ENCODE measurements at places on chromosomes 2 and 18.

GRCh38 chr2:23249348-23249747 lies 135.6 kb upstream of the KLHL29 start:
- DNase-seq, result no peak

DNA sequence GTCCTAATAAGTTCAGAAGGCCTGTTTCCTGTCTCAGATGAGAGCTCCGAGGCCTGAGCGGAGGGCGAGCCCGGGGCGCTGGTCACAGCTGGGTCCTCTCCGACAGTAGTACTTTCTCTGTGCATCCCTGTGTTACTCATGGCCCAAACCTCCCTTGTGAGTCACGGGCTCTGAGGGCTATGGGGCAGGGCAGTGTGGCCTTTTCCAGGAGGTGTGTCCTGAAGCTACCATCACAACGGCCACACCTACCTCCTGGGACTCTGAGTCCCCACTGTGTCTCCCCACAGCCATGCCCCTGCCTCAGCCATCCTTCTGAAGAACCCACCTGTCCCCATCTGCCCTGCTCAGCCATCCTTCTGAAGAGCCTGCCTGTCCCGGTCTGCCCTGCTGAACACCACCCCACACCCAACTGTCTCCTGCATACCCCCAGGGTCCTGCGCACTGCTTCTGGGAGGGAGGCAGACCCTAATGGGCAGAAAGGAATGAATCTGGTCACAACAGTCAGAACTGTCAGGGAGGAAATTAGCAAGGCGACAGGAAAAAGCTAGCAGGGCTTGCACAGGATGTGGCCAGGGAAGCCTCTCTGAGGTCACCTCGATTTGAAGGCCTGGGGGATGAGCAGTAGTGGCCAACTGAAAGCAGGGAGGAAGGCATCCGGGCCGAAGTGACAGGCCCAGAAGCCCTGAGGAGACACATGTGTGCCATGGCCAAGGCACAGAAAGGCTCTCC lies 145.4 kb upstream of the RIOK3 start:
- DNase-seq, result no peak

GRCh38 chr2:236787885-236788284 lies 218.3 kb downstream of the ACKR3 start:
- no peak for DNase-seq

- DNase-seq, result no peak
Measured at GRCh38 chr2:121877366-121877765, 121.9 kb downstream of the TSN start.

DNA sequence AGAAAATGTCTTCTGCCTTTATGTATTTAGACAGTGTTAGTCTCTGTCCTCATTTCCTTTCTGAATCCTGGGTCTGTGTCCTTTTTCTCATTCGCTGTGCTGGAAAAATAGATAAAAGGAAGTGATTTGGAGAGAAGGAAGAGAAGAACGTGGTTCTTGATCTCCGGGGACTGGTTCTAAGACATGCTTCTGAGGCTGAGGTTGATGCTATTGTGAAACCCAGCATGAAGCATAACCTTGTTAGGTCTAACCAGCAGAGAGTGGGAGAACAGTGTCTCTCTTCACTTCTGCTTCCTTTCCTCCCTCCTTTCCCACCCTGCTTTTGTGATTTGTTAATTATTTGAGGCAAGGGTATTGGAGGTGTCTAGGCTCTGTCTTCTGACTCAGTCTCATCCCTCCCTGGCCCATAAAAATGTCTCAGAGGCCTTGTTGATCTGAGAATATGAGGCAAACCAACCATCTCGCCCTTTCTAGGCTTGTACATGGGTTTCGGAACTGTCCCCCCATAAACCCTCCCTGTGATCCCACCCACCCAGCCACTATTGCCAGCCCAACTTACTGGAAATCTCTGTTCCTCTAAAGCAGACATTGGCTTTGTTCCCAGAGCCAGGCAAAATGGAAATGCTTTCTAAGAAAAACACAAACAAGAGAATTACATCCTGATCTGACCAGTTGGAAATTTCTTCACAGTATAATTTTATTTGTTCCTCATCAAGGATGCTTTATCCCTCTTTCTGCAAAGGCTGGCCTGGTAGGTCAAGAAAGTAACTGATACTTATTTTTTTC lies 360.6 kb upstream of the TNP1 start:
- no peak for DNase-seq

GRCh38 chr2:96847586-96847985 lies 3.8 kb upstream of the ANKRD23 start:
- DNase-seq, result no peak

GRCh38 chr2:203811491-203812221 lies 55.9 kb upstream of the CTLA4 start:
- peak; percentile 15 for DNase-seq

GRCh38 chr2:158734442-158734841 lies 60.7 kb upstream of the DAPL1 start:
- DNase-seq, result no peak

DNA sequence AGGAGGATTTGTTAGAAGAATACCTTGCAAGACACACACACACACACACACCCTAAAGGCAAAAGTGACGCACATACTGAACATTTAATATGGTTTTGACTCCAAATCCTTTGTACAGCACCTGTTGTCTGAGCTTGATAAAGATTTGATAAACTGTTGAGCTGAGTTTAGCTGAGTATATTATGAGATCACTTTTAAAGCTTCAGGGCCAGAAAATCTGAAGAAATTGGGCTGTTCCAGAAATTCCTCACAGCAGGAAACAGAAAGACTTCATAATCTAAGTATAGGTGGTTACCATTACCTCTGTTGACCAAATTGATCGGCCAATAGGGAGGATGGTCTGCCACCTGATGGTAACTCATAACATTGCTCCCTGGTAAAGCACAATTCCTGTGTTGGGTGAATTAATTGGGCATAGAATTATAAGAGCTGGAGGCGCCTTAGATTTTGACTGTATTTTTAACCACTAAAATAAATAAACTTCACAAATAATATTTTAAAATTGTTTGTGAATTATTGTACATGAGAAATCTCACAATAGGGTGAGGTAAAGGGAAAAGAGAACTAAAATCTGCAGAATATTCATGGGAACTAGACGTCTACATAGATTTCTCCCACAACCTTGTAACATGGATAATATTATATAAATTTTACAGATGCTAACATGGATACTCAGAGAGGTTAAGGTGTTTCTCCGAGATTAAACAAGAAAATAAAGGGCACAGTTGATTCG lies 21.8 kb upstream of the RPIA start:
- no peak for DNase-seq

DNA sequence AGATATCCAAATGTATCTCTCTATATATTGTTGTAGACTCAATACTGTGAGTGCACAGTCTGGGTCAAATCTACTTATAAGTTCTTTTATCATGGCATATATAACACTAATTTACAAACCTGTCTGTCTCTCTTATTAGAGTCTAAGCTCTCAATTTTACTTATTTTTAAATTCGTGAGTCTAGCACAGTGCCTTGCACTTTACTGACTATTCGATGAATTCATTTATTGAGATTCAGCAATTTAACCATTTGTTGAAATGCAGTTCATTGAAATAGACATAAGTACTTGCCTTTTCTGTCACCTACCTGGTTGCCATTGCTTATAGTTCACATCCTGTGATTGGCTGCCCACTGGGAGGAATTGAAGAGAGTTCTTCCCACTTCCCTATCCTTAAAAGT lies 10.3 kb upstream of the ALS2 start:
- no peak for DNase-seq

- no peak for DNase-seq
Measured at GRCh38 chr2:112253261-112253815, 1.5 kb downstream of the ZC3H8 start.

DNA sequence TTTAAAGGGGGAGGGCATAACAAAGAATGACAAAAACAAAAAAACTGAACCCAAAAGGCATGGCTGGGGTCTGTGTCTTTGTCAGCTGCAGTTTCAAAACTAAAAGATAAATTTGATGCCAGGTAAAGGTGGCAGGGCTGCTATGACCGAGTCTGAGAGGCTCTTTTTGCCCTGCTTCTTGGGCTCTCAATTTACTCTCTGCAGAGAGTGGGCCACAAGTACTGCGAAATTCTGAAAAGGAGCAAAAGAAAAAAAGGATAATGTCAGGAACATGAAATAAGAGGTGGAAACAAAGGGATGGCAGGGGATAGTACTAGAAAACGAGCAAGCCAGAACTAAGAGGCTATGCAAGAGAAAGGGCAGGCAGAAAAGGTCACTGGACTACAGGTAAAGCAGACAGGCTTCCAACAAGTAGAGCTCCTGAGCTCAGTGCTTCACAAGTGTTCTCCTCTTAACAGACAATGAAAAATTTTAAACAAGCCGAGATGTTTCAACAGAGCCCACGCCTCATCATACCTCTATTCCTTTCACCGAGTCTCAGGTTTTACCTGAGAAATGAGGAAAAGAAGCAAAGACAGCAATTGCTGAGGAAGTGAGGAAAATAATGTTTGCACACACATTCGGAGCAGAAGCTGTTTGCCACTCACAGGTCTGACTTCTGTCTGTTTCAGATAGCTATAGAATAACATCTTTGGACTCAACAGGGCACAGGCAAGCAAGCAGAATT lies 7.3 kb downstream of the IRS1 start:
- no peak for DNase-seq

GRCh38 chr18:607930-608329 lies 11.1 kb downstream of the CLUL1 start:
- DNase-seq, result no peak

GRCh38 chr18:45573514-45573913 lies 41.8 kb upstream of the SLC14A2 start:
- DNase-seq, result no peak

DNA sequence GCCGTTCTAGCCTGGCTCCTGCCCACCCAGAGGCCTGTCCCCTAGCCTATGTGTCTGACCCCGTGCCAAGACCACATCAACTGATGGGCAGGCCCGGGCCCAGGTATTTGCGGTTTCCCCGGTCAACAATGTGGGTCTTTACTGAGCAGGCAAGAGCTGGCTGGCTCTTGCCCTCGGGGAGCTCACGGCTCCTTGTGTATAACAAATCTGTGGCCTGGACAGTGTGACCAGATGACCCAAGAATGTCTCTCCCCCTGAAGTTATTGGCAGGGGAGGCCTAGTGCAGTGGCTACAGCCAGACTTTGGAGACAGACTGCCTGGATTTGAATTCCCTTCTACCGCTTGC lies 179.6 kb downstream of the KLHL29 start:
- DNase-seq, result no peak

GRCh38 chr18:21146016-21146415 lies 34.4 kb upstream of the ROCK1 start:
- DNase-seq, result no peak

- DNase-seq, result no peak
Measured at GRCh38 chr2:197254776-197255530, 55.6 kb downstream of the ANKRD44 start.

DNA sequence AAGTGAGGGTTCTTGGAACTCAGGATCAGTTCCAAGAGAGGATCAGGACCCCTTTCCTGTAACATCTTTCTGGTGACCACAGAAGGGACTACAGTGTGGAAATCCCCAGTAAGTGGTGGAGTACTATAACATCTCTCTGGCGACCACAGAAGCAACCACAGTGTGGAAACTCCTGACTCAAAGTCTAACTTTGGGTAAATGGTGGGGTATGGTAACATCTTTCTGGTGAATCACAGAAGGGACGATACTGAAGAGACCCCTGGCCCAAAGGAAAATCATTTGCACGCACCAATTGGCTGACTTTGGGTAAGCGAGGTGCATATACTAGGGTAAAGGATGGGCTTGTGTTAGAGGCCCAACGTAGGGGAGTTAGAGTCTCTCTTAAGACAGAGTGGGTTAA lies 56.3 kb upstream of the GULP1 start:
- DNase-seq, result no peak

DNA sequence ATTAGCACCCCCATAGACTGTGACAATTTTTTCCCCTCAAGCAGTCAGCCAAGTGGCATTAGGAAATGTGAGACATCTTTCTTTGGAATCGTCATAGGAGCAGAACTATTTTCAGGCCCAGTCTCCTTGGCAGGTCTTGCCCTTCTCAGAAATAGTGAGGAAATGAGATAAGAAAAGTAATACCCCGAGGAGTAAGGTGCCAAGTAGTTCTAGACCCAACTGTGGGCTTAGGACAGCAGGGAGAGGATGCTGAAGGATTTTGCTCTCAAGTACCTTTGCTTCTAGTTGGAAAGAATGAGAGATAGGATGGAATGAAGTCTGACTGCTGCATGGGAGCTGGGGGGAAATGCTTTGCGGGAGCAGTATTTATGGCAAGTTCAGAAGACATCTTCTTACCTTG lies 31.8 kb downstream of the PRKCE start:
- no peak for DNase-seq

GRCh38 chr2:219314804-219315468 lies 5.7 kb upstream of the PTPRN start:
- DNase-seq, result no peak

GRCh38 chr2:74037379-74037860 lies 52.7 kb downstream of the TET3 start:
- no peak for DNase-seq

DNA sequence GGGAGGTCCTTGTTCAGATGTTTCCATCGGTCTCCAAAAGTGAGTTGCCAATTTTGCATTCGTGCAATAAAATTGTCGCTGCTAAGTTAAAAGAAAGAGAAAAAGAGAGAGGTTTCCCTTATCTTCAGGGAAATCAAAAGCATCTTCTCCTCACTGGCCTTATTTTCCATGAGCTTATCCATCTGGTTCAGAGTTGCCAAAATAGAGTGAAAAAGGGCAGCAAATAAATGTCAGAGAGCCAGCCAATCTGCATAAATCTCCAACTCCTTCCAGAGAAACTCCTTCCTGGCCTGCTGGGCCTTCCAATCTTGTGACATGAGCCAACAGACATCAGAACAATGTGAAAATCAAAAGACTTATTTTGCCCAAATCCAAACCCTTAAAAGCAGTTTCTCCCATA lies 28.4 kb downstream of the PAX3 start:
- DNase-seq, result no peak

- no peak for DNase-seq
Measured at GRCh38 chr2:213122725-213123124, 28.7 kb downstream of the IKZF2 start.

- no peak for DNase-seq
Measured at GRCh38 chr2:205138735-205139134, 543.6 kb upstream of the NRP2 start.

DNA sequence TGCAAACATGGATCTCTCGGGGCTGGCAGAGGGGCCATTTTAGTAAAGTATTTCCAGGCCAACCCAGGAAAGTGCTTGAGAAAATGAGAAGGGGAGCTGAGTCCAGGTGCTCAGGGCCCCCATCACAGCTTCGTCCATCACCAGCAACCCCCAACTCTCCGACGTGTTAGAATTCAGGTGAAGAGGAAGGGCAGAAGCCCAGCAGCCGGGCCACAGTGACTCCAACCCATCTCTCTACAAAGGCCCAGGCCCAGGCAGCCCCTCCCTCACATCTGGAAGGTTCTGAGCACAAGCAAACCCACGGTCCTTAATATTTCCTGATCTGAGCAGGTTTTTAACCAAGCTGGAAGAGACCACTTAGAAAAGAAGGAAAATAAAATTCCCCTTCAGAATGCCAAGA lies 34.7 kb upstream of the COL6A3 start:
- no peak for DNase-seq

GRCh38 chr2:63790491-63790890 lies 51.2 kb upstream of the UGP2 start:
- DNase-seq, result no peak

GRCh38 chr2:94759211-94759610 lies 112.0 kb upstream of the TEKT4 start:
- no peak for DNase-seq

- DNase-seq, result no peak
Measured at GRCh38 chr18:6017171-6017570, 121.8 kb upstream of the TMEM200C start.

- DNase-seq, result no peak
Measured at GRCh38 chr2:138689705-138690104, 90.5 kb downstream of the NXPH2 start.
